ENCODE measurements at places on chromosomes 16 and 17.

GRCh38 chr17:18981642-18982424 is 22.7 kb downstream of the FAM83G start:
- DNase-seq, result no peak

DNA sequence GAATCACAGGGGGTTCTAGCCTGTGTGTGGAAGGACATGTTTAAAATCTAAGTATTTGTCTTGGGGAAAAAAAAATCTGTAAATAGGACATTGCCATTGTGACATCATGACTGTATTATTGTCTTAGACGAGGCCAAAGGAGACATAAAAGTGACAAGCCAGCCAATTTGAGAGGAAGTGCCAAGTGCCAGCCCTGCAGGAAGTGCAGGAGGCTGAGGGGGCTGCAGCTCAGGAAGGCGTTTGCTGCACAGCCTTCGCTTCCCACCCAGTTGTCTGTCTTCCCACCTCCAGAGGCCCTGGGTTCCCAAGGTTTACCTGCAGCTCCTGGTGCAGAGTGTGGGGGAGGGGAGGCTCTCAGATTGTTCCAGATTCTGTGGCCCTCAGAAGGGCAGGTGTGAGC is 1.3 kb downstream of the ADCY7 start:
- DNase-seq, result peak; percentile 43

- no peak for DNase-seq
These were observed 23.8 kb upstream of the SUPT4H1 start for GRCh38 chr17:58375811-58376210.

DNA sequence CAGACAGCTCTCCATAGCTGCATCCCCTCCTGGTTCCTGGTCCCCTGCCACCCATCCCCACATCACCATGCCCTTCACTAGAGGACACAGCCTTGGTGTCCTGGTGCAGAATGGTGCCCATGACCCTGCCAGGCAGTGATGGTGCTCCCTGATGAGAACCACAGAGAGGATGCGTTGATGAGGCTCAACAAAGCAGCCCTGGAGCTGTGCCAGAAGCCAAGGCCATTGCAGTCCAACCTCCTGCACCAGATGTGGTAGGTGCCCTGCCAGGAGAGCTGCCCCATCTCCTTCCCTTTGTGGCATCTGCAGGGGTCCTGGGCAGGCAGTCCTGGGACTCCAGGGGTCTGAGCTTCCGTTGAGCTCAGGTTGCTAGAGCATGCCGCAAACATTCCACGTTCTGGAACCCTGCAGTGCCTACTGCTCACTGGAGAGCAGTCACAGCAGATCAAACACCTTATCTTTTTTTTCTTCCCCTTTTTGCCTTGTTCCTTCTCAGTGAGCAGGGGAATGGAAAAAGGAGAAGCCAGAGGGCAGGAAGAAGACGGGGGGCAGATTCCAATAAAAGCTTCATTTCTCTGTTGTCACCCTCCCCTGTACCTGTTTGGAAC is 5.3 kb upstream of the EPN3 start:
- no peak for DNase-seq

DNA sequence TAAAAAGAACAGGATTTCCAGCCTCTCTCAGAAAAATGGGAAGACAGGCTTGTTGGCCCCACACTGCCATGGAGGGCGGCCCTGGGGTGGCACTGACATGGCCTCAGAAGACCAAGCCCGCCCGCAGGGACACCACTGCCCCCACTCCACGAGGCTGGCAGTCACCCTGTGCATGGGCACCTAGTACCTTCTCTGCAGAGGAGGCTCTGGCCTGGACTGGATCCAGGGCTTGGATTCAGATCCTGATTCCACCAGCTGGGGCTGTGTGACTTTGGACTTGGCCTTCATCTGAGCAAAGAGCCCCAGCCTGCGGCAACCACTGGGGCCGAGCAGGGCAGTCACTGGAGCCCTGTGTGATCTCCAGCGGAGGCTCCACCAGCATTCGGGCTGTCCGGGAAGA is 16.8 kb upstream of the FASN start:
- no peak for DNase-seq

- no peak for DNase-seq
These were observed 15.5 kb upstream of the CMIP start for GRCh38 chr16:81429045-81429521.

DNA sequence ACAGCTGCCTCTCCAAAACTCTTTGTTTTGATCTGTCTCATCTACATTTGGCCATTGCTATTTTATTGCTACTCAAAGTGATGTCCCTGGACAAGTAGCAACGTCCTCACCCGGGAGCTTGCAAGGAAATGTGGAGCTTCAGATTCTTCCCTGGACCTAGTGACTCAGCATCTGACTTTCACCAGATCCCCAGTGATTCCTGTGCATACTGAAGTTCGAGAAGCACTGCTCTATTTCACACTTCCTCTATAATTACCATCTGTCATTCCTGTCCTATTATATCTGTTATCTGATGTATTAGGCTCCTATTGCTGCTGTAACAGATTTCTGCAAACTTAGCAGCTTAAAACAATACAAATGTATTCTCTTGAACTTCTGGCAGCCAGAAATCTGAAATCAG is 28.5 kb upstream of the VAT1L start:
- DNase-seq, result no peak

DNA sequence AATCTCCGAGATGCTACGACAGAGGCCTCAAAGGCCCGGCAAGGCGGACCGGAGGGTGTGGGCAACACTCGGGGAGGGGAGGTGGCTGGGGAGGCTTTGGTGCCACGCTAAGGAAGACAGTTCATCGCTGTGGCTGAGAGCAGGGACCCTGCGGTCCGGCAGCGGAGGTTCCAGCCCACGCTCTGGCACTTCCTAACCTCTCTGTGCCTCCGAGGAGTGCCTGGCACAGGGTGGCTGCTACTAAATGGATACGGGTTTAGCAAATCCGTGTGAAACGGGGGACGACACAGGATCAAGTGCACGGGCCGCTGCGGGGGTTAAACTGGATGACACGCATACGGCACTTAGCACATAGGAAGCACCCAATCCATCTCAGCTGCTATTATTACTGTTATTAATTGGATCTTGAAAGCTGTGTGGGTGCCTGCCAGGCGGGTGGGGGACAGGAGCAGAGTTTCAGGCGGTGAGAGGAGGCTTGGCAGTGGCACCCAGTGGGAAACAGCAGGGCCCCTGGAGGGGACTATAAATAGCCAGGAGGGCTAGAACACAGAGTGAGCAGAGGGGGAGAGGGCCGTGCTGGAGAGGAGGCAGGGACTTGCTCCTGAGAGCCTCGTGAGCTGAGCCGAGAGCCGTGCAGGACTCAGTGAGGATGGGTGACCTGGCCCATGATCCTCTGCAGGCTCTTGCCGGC is 45.0 kb downstream of the ABR start:
- DNase-seq, result no peak

- DNase-seq, result peak; percentile 80
These were observed 5.4 kb downstream of the NAT9 start for GRCh38 chr17:74770498-74771318.

- no peak for DNase-seq
These were observed 42.5 kb downstream of the ERN1 start for GRCh38 chr17:64087252-64088005.

DNA sequence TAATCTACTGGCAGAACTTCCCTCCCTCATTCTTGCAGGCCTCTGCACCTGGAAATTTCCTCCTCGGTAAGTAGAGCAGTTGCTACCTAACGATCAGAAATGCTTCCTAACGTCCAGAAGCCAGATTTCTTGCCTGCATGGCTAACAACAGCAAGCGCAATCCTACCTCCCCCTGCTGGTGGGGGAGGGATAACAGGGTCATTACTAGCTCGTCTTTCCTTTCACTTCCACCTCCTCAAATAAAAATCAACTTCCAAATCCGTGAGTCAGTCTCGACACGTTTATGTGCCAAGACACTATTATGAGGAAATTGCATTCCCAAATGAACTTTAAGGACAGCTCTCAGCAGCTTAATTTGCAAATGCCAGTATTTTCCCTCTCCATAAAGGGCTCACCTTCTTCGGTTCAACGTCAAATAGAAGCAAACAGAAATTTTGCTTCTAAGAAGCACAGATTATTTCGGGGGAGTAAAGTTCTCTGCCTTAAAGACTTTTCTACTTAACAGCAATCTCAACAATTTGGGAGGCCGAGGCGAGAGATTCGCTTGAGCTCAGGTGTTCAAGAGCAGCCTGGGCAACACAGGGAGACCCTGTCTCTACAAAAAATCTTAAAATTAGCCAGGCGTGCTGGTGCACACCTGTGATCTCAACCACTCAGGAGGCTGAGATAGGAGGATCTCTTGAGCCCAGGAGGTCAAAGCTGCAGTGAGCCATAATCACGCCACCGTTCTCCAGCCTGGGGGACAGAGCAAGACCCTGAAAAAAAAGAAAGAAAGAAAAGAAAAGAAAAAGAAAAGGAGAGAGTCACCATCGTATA is 188.6 kb upstream of the PSMD7 start:
- DNase-seq, result peak; percentile 3

- no peak for DNase-seq
These were observed 16.2 kb upstream of the CTCF start for GRCh38 chr16:67546091-67546501.

DNA sequence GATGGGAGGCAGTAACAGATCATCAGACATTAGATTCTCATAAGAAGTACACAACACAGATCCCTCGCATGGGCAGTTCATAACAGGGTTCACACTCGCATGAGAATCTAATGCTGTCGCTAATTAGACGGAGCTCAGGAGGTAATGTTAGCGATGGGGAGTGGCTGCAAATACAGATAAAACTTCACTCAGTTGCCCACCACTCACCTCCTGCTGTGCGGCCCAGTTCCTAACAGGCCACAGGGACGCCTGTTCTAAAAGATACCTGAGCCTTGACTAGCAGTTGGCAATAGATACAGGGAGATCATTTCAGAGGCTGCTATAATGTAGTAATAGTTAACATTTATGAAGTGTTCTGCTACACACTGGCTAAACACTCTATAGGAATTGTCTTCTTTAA is 4.9 kb downstream of the PTRH2 start:
- no peak for DNase-seq

GRCh38 chr17:7380855-7381683 is at the start of gene TNK1:
TNK1 (plus strand) TSS chr17:7381089; CDS start chr17:7382927, 1,838 bp downstream.
- no peak for DNase-seq

DNA sequence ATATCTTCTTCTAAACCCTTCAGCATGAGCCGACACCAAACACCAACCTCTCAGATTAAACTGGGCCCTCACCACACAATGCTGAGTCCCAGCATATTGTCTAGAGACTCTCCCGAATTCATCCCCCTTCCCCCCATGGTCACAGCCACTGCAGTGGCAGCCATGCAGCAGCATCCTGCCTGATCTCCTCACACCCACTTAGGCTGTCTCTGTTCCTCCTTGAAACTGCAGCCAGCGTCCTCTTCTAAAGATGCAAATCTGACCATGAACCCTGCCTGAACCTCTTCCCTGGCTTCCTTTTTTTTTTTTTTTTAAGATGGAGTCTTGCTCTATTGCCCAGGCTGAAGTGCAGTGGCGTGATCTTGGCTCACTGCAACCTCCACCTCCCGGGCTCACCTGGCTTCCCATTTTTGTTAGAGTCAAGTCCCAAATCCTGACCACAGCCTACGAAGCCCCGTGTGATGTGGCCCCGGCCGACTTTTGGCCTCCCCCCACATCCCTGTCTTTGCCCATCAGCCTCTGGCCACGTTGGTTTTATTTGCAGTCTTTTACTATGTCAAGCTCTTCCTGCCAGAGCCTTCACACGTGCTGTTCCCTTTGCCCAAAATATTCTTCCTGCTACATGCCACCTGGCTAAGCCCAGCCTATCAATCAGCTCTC is 2.8 kb downstream of the FA2H start:
- no peak for DNase-seq

GRCh38 chr17:45663772-45664171 is 120.3 kb upstream of the CRHR1 start:
- no peak for DNase-seq

DNA sequence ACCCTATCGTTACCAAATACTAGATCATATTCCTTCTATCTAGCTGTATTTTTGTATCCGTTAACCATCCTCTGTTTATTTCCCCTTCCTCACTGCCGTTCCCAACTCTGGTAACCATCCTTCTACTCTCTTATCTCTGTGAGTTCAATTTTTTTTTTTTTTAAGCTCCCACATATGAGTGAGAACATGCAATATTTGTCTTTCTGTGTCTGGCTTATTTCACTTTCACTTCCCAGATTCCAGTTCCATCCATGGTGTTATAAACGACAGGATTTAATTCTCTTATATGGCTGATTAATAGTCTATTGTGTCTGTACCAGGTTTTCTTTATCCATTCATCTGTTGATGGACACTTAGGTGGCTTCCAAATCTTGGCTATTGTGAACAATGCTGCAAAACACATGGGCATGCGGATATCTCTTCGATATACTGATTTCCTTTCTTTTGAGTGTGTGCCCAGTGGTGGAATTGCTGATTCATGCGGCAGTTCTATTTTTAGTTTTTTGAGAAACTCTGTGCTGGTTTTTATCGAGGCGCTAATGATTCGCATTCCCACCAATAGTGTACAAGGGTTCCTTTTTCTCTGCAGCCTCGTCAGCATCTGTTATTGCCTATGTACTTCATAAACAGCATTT is 599.6 kb downstream of the TMEM114 start:
- DNase-seq, result no peak

DNA sequence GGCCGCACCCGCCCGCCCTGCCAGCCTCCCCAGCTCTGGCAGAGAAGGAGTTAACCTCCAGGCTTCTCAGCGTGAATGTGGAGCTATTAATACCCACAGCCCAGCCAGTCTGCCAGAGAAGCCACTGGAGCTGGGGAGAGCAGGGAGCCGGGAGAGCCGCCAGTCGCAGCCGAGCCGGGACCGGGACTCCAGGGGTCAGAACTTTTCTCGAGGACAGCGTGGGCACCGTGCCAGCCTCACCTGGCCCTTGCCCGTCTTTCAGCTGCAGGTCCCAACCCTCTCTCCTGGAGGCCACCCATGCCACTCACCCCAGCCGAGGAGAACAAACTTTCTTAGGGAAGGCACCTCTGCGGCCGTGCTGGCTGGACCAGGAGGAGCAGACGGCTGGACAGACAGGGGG is 33.8 kb upstream of the SBK1 start:
- no peak for DNase-seq

DNA sequence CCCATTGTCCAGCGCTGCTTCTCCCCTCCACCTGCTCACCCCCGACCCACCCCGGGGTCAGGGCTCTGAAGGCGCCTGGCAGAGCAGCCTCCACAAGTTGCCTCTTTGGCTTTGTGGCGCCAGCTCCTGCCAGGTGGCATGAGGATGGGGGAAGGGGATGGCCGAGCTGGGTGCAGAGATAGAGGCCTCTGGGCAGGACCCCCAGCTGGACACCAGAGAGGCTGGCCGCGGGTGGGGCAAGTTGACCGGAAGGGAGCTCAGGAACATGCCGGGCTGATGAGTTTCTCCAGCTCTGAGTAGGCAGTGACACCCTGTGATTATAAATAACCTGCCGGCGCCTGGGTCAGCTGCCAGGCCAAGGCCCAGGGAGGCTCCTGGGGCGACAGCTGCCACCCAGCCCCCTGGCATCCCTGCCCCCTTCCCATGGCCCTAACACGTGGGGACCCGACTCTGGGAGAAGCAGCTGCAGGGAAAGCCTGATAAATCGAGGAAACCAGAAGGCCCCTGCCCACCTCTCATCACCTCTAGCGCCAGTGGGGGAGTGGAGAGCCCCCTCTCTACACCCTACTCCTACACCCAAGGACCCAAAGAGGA is 729 bp downstream of the P2RX5 start:
- no peak for DNase-seq

GRCh38 chr17:80035937-80036714 is at the start of gene CCDC40:
CCDC40 (plus strand) TSS chr17:80036642; CDS start chr17:80036663, 21 bp downstream.
- DNase-seq, result peak; percentile 82

All from CD4-positive, alpha-beta T cell treated with Interleukin-15 for 4 hours (primary cell).